ENCODE measurements at places on chromosomes 2 and 18.

GRCh38 chr18:46946656-46947282, 29.4 kb downstream of the KATNAL2 start:
- no peak for DNase-seq

- no peak for DNase-seq
Measured at GRCh38 chr2:75180476-75180875, 18.8 kb downstream of the TACR1 start.

DNA sequence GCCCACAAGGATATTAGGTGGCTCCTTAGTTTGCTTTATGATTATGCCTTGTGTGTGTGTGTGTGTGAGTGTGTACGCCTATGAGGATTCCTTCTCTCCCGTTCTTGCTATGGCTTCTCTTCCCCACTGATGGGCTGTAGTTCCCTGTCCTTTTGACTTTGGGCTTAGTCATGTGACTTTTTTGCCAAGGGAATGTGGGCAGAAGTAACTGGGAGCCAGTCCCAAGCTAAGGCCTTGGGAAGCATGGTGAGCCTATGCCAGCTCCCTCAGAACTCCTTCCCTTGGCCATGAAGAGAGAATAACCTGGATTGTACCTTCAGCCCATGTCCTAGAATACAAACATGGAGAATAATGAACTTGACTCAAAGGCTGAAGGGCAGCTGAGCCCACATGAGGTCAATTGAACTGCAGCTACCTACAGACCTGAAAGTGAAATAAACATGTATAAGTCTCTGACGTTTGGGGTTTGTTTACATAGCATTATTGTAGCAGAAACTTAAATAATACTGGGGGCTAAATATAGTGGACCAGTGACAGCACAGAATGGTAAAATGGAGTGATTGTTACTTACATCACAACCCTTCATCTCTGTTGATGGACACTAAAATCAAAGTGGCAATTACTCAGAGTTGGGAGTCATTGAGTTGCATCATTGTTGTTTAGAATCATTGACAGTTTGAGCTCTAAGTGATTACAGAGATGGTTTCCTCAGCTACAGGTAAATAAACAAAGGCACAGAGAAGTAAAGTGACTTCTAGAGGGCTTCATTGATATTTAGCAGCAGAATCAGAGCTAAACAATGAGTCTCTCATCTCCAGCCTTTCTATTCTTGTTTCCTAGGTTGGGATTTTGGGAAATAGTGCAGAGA, 15.3 kb upstream of the IL36G start:
- DNase-seq, result no peak

DNA sequence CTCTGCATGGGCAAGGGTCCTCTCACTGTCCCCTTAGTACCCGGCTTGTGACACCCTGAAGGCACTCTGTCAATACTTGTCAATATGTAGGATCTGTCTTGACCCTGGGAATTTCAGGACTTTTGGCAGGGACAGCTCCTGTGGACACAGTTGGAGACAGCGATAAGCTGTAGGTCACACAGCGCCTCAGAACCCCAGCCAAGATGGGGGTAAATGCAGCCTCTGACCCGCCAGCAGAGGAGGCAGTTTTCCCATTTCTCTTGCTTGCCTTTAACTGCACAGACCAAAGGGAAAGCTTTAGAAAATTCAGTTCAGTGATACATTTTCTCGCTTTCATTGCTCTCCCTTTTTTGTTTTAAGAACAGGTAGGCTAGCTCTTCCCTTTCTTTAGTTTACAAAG, 54.8 kb upstream of the KLHL29 start:
- no peak for DNase-seq

DNA sequence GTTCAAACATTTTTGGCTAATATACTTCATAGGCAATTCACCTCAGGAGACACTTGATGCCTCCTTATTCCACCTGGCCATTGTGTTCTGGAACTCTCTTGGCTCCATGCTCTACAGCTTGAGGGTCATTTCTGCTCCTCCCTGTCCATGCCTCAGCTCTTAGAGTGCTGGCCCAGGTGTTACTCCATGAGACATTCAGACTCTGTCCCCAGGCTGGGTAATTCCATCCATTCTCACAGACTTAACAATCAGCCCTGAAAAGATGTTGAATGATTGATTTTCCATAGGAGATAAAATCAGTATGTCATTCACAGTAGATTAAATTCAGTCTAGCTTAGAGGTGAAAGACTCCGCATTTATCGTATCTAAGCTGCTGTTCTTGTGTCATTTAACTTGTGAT, 168.6 kb upstream of the CWC22 start:
- DNase-seq, result no peak

DNA sequence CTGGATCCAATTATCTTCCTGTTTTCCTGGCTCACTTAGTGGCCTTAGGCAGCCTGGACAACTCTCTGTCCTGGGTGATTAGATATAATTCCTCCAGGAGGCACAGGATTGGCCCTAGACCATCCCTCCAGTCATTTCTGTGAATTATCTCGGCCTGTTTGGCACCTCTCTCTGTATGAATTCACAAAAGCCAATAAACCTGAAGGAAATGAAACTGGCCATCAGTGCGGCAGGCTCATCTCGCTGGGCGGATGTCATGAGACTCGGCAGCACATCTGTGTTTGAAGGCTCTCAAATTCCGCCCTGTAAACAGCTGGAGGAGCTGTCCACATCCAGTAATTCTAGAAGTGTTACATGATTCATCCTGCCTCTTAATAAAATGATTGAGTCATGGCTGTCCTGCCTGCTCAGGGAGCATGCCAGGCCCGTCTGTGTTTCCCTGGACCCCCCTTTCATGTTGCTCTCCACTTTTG, 38.6 kb downstream of the ACOXL start:
- DNase-seq, result no peak

GRCh38 chr2:212841460-212841859, 302.9 kb upstream of the ERBB4 start:
- no peak for DNase-seq

GRCh38 chr2:181985632-181986205, at the start of gene PPP1R1C:
TSS of gene PPP1R1C (plus strand) at chr2:181985853. CDS start at chr2:181986111, 258 bp downstream.
- no peak for DNase-seq

DNA sequence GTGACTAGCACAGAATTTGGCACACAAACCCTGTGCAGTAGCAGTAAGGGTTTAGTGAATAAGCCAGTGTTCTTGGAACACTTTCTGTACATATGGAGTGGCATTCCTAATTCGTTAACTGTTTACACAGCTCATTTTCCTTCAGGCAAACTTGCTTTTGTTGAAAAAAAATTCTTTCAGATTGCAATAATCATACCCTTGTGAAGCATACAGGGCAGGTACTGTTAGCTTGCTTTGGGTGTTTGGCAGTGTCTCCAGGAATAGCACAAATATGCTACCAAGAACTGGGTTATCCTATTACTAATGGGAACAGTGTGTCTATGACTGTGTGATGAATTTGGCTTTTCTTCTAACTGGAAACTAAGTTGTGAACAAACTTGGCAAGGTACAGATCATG, 33.4 kb downstream of the UGP2 start:
- no peak for DNase-seq

DNA sequence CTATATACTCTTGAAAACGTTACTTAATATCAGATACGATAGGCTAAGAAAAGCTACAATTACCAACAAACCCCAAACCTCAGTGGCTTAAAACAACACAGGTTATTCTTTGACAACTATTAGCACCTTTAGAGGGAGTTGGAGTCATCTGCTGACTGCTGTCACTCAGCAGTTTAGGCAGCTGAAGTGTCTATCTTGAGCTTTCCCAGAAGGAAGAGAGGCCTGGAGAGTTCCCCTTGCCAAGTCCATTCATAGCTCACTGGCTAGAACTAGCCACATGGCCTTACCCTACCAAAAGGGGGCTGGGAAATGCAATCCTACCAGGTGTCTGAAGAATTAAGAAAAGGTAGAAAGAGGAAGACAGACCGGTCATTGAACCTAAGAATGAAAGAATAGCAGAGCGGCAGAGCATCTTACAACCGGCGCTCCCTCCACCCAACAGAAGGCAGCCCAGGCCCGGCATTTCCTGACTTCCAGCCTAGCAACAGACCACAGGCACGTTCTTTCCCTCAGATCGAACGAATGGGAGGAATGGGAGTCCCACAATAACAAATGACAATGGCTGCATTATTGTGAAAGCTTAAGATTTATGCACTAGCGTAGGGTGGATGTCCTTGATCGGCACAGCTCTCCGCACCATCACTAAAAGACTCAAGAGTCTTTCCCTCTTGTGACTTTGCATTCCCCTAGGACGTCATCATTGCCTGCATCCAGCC, 211.2 kb upstream of the CTAGE1 start:
- DNase-seq, result no peak

GRCh38 chr18:332721-333510, 65.1 kb upstream of the THOC1 start:
- DNase-seq, result no peak

Data from stimulated activated CD8-positive, alpha-beta memory T cell treated with anti-CD3 and anti-CD28 coated beads, Interleukin-12 subunit alpha, Interleukin-12 subunit beta, amount 100 ng/mL, for 1 hour (primary cell).